ENCODE measurements at places on chromosomes 13 and 19.
A peak's percentile ranks its signal among the peaks of the same experiment; 100 is the strongest.

GRCh38 chr13:97030705-97031452 is 36.6 kb upstream of the OXGR1 start:
- no peak for DNase-seq

DNA sequence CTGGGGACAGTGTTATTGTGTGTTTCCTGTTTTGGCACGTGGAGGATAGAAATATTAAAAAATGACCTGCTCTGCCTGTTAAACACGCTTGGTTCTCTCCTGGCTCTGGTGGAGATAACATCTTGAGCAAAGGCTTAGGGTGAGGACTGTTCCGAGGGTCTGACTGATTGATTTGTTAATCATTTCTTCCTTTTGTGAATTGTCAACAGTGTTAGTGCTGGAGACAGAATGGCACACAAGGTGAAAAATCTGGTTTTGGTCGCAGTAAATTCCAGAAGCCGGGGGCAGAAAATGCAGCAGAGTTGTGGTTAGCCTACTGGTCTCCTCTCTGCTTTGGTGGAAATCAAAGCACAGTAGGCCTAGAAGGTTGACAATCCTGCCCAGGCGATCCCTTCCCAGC is 163.6 kb downstream of the FGF9 start:
- DNase-seq, result no peak

- no peak for DNase-seq
These were observed 26.8 kb downstream of the COG6 start for GRCh38 chr13:39682310-39682709.

DNA sequence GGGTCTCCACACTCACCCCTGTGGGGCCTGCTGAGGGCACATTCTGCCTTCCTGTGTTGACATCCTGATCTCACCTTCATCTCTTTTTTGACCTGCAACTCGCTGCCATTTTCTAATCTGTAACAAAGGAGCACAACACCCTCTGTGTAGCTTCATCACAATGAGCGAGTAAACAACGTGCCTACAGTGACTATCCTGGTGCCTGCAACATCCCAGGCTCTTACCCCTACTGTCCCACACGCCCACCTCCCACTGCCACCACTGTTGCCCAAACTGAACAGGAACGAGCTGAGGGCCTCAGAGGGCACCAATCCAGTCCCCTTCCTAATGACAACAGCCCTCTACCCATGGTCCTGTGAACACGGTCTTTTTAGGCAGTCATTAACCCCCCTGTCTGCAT is 102.2 kb upstream of the GJB6 start:
- DNase-seq, result no peak

- peak; percentile 59 for DNase-seq
These were observed 15.1 kb upstream of the CEACAM4 start for GRCh38 chr19:41641879-41642485.

DNA sequence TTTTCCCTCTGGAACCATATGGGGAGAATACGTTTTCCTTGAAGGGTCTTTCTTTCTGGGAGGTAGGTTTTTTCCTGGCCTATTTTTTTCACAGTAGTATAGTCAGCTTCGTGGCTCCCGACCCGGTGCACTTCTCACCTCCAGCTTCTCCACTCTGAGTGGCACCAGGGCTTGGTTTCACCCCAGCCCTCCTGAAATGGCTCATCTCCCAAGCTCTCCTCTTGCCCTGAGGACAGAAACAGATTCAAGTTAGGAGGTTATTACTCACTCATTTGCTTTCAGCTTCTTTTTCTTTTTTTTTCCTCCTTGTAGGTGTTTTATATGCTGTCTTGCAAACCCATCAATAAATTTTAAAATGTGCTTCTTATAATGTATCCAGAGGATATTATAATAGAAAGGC is 199.3 kb downstream of the RFC3 start:
- DNase-seq, result no peak

GRCh38 chr13:113183450-113184129 is 24.9 kb downstream of the PCID2 start:
- DNase-seq, result no peak

Measured in stimulated activated CD4-positive, alpha-beta T cell treated with anti-CD3 and anti-CD28 coated beads, Interleukin-4, amount 100 ng/mL, for 48 hours (primary cell).